ENCODE measurements at places on chromosomes 6 and 20.

DNA sequence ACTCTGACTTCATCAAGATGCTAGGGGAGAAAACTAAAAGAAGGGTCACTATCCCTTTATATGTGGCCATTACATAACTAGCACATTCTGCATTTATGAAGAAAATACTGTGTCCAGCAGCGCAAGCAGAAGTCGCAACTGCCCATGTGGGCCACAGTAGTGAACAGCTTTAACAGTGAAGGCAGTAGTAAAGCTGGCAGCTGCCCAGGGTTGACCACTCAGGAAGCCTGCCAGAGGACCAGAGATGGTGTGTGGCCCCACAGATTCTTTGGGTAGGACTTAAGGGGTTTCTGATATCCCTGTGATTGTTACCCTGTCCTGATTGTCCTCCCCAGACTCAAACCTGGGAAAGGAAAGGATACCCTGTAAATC is 88.3 kb upstream of the NT5E start:
- DNase-seq = no peak

- DNase-seq = peak; percentile 61
Measured at GRCh38 chr6:21999012-21999528, 297.8 kb downstream of the PRL start.

DNA sequence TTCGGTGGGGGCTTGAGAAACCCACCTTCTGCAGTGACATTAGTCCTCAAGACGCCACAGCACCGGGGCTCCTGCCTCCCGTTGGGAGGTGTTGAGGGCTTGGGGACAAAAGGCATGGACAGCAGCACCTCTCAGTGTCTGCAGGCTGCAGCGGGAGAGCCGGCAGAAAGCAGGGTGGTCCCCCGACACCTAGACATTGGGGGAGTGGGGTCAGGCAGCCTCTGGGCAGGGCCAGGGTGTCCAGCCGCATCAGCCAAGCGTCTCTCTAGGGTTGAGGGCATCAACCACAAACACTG is 264.7 kb downstream of the TAF4 start:
- DNase-seq = no peak

- peak; percentile 15 for DNase-seq
Measured at GRCh38 chr6:38493931-38494547, 145.7 kb downstream of the BTBD9 start.

- no peak for DNase-seq
Measured at GRCh38 chr6:42338744-42339222, 112.9 kb downstream of the TRERF1 start.

DNA sequence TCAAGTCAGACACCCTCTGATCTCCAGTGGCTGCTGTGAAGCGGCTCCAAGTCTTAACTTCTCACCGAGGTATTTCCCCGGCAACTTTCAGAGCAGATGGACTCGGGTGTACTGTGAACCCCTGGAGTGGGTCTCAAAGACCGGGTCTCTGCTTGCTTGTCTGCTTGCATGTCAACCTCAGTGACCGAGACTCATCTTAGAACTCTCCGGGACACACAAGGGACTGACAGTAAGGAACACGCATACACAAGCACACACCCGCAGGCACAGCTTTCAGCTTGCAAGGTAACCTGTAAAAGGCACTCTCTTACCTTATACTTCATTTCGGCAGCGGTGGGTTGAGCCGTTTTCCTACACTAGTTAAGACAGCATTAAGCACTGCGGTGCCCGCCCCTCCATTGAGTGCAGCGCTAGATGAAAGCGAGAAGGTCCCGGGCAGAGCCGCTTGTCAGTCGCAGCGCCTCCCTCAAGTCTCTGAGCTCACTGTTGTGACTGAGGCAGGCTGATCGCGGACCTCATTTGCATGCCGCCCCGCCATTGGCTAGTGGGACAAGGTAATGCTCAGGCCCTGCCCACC is at the start of gene NEDD9:
Gene NEDD9, minus strand, starts transcription at position 476 of the 577 bp plus-strand sequence. Its CDS starts 153 bp downstream, at position 323.
- peak; percentile 90 for DNase-seq

DNA sequence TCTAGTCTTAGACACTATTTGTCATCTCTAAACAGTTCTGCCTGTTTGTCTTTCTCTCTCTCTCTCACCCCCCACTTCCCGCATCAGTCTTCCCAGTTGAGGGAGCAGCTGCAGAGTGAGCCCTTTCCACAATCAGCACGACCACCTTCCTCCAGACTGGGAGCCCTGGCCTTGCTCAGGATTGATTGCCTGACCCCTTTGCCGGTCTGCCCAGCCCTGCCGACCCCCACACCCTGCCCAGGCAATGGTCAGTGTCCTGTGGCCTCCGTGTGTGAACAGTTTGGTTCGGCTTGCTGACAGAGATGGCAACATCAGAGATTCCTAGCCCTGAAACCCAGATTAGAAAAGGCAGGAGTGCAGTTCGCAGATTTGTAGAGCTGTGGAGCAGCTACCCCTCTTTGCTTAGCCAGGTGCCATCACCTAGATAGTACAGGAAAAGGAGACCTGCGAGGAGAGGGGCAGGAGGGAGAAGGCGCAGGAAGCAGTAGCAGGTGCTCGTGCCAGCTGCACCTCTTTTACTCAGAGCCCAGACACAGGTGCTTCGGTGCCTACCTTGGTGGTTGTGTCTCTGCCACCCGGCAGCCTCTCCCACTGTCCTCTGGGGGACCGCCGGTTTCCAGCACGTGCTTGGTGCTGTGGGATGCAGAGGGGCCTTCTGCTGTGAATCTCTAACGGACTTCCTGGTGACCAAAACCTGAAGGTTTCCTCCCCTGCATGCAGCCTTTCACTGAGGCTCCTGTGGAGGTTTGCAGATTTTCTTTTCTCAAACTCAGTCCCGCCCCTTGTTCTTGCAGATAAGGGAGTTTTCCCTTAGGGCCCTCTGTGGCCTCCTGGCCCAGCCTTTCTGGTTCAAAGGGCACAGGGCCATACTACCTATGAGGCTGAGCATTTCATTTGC is 92.4 kb downstream of the SCML4 start:
- no peak for DNase-seq
